ENCODE measurements at places on chromosomes 1 and 21.
A peak's percentile ranks its signal among the peaks of the same experiment; 100 is the strongest.

- DNase-seq: no peak
Observed at GRCh38 chr1:220296981-220297380, 24.7 kb upstream of the RAB3GAP2 start.

- no peak for DNase-seq
Observed at GRCh38 chr21:42737951-42738590, 84.7 kb downstream of the PDE9A start.

GRCh38 chr1:89528382-89528780, 3.8 kb downstream of the LRRC8B start:
- DNase-seq: no peak

DNA sequence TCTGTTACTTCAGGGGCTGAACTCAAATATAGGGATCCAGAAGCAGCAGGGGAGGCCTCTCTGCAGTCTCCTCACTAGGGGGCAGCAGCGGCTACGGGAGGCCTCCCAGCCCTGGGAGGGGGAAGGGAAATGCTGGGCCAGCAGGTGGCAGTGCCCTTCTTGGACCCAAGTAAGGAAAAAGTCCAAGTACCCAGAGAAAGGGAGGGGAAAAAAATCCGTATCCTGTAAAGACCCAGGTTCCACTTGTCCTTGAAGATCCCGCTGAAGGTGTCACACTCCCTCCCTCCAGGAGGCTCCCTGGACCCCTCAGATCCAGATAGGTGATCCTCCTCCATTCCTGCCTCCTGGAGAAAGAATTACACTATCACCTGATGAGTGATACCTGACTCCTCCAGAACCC, 14.1 kb upstream of the NUAK2 start:
- peak; percentile 78 for DNase-seq

DNA sequence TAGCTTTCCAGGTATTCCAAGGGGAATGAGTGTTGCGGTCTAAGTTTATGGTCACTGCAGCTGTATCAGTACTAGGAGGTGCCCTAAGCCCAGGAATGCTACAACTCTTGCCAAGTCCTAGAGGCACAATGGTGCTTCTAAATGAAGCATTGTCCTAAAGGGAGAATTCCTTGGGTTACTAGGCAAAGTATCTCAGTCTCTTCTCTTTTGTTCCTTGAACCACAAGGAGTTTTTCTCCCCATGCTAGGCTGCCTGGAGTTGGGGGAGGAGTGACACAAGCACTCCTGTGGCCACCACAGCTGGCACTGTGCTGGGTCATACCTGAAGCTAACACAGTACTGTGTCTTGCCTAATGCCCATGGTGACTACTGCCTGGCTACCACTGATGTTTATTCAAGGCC, 50.7 kb downstream of the KMO start:
- no peak for DNase-seq

- peak; percentile 62 for DNase-seq
Observed at GRCh38 chr1:40774266-40774998, 9.2 kb upstream of the KCNQ4 start.

GRCh38 chr1:30285501-30285932, 437.9 kb downstream of the MATN1 start:
- DNase-seq: no peak

- DNase-seq: no peak
Observed at GRCh38 chr1:19402031-19402813, 83.1 kb downstream of the CAPZB start.

GRCh38 chr1:208499601-208500000, 255.4 kb upstream of the PLXNA2 start:
- no peak for DNase-seq

GRCh38 chr1:30684881-30685795, 38.2 kb downstream of the MATN1 start:
- no peak for DNase-seq

- DNase-seq: no peak
Observed at GRCh38 chr1:228732426-228732825, 2.9 kb upstream of the RHOU start.

DNA sequence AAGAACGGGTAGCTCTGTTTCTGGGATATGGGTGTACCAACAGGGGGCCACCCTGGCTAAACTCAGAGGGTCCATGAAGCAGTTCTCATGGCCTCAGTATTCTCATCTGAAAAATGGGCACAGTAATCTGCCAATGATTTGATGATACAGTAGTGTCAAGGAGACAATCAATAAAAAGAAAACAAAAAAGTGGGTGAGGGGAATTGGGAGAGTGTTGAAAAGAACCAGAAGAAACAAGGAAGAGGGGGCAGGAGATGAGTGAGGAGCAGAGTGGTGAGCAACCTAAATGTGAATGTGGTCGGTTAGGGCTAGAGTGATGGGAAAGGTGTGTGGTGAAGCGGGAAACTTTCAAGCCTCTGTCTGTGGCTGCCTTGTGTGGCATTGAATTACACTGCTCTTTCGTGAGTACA, 2.0 kb downstream of the SLAMF7 start:
- no peak for DNase-seq

DNA sequence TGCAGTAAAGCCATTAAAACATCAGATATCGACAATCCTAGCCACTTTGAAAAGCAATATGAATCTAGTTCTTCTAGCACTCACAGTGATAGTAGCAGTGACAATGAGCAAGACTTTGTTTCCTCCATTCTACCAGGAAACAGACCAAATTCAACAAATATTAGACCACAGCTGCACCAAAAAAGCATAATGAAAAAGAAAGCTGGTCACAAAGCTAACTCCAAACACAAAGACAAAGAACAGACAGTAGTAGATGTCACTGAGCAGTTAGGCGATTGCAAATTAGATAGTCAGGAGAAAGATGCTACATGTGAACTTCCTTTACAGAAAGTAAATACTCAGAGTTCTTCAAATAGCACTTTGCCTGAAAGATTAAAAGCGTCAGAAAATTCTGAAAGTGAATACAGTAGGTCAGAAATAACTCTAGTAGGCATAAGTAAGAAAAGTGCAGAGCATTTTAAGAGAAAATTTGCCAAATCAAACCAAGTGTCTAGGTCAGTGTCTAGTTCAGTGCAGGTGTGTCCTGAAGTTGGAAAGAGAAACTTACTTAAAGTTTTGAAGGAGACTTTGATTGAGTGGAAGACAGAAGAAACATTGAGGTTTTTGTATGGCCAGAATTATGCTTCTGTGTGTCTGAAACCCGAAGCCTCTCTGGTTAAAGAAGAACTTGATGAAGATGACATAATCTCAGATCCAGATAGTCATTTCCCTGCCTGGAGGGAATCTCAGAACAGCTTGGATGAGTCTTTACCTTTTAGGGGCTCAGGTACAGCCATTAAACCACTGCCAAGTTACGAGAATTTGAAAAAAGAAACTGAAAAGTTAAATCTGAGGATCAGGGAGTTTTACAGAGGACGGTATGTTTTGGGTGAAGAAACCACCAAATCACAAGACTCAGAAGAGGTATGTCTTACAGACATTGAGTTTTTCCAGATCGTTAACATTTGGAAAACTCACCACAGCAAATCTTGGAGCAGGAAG, 24.9 kb downstream of the RPAP2 start:
- DNase-seq: no peak

GRCh38 chr1:85229574-85230097, 28.8 kb upstream of the SYDE2 start:
- DNase-seq: no peak

- DNase-seq: no peak
Observed at GRCh38 chr1:171220581-171221054, 27.7 kb upstream of the FMO1 start.

DNA sequence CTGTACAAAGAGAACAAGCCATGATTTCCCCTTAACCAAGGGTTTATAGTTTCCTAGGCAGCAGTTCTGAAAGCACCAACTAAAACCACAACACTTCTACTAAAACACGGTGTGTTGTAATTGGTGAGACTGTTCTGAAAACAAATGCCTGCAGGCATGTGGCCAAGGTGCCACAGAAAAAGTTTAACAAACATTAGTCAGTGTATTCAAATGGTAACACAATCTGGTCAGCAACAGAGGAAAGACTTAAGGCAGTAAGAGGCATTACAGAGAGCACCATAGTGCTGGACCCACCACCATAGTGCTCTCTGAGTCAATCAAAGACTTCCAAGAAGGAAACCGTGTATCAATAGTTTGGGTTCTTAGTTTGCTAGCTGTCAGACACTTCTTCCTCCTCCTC, 16.7 kb downstream of the SNIP1 start:
- peak; percentile 24 for DNase-seq

- DNase-seq: no peak
Observed at GRCh38 chr1:92475029-92475428, 11.7 kb downstream of the GFI1 start.

GRCh38 chr1:99548943-99549605, 96.8 kb upstream of the PALMD start:
- no peak for DNase-seq

GRCh38 chr1:118944133-118944532, 44.0 kb downstream of the TBX15 start:
- DNase-seq: no peak

- DNase-seq: no peak
Observed at GRCh38 chr1:230248016-230248888, 177.9 kb downstream of the PGBD5 start.

DNA sequence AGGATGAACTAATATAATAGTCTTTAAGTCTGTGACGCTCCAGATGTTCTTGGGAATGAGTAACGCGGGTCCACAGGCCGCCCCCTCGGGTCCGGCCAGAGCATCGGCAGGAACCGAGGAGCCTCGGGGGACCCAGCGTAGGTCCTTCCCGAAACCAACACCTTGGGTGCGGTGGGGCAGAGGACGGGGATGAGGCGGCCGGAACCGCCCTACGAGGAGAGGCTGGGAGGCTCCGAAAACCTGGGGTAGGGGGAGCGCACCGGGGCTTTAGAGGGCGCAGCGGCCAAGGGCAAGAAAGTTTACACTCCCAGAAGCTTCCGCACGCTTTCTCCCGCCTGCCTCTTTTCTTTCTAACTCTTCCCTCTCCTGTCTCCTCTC, 7.1 kb downstream of the DMRTA2 start:
- no peak for DNase-seq

DNA sequence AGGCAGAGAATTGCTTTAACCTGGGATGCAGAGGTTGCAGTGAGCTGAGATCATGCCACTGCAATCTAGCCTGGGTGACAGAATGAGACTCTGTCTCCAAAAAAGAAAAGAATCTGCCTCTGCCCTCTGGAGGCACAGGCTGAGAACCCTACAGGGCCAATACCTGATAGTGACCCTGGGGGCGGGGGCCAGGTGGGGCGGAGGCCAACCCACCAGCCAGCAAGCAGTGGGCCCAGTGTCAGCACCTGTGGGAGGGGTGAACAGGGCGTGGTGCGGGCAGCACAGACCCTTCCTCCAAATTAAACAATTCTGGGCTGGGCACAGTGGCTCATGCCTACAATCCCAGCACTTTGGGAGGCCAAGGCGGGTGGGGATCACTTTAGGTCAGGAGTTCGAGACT, 19.0 kb upstream of the PLEKHG5 start:
- DNase-seq: no peak

- no peak for DNase-seq
Observed at GRCh38 chr1:179021873-179022272, 3.8 kb upstream of the FAM20B start.

DNA sequence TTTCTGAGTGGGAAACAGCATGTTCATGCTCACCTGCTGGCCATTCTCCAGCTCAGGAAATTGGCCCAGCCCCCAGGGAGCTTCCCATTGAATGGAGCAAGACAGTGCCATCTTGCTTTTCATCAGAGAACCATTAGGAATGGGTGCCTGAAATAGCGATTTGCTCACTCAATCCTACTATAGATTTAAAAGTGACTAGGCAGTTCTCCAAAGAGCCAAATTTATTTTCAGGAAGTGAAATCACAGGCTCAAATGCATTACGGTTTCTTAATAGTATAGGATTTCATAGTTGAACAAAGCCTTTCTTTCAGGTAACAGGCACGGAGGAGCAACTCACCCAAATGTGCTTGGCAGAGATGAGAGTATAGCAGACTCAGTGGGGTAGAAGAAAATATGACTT, 272.1 kb downstream of the GRIK1 start:
- DNase-seq: no peak

DNA sequence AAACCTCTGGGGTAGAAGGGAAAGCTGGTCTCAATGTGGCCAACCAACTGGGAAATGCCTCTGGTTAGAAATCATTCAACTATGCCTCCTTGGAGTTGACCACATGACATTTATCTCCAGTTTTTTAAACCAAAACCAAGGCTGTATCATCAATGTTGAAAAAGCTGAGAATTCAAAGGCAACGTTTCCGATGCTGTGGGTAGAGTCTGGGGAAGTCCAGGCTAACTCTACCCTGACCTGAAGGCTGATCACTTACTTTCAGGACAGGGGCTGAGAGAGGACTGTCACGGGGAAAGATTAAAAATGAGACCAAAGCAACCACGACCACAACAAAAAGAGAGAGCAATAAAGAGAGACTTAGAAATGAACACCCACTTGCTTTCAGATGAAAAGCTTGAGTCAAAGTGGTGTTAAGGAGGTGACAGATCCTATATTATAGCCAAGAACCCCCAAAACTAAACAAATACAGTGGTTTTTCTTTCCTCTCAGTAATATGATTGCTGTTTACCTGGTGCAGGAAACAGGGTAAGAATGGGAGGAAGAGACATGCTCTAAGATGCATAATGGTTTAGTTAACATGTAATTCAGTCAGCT, 90.8 kb upstream of the TNFSF4 start:
- DNase-seq: peak; percentile 53

- DNase-seq: no peak
Observed at GRCh38 chr1:217138799-217139466, 415.7 kb upstream of the ESRRG start.

GRCh38 chr1:56329970-56330369, 249.4 kb downstream of the PLPP3 start:
- no peak for DNase-seq

- peak; percentile 8 for DNase-seq
Observed at GRCh38 chr21:38327984-38328383, 71.2 kb downstream of the KCNJ15 start.

GRCh38 chr1:91851130-91852010, 34.6 kb downstream of the TGFBR3 start:
- no peak for DNase-seq

- DNase-seq: no peak
Observed at GRCh38 chr1:101088431-101088830, 62.8 kb upstream of the DPH5 start.

GRCh38 chr1:206885341-206886060, 11.7 kb upstream of the IL24 start:
- no peak for DNase-seq

DNA sequence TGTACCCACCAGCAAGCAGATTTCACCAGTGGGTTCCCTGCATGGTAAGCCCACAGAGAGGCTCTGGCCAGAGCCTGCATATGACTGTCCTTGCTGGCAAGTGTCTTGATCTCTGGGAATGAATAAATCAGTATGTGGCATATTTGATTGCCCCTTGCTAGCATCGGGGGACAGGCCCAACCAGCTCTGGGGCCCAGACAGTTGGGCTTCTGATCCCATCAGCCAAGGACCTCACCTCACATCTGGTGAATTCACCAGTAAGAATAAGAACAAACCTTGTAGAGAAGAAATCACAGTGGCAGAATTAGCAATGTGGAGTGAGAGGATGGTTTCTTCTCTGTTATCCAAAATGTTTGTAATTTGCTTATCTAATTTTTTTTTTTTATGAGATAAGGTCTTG, 15.9 kb downstream of the SLC1A7 start:
- no peak for DNase-seq

GRCh38 chr1:48608882-48609281, 136.9 kb upstream of the SPATA6 start:
- DNase-seq: no peak

GRCh38 chr1:101394041-101394440, 157.2 kb downstream of the S1PR1 start:
- no peak for DNase-seq

- no peak for DNase-seq
Observed at GRCh38 chr1:79287982-79288381, 281.5 kb upstream of the ADGRL4 start.

- DNase-seq: no peak
Observed at GRCh38 chr1:39680751-39681150, 8.8 kb upstream of the NT5C1A start.
